ENCODE measurements at places on chromosomes 12 and 14.

GRCh38 chr12:3197131-3197818 lies 120.1 kb downstream of the TSPAN9 start:
- DNase-seq = no peak

DNA sequence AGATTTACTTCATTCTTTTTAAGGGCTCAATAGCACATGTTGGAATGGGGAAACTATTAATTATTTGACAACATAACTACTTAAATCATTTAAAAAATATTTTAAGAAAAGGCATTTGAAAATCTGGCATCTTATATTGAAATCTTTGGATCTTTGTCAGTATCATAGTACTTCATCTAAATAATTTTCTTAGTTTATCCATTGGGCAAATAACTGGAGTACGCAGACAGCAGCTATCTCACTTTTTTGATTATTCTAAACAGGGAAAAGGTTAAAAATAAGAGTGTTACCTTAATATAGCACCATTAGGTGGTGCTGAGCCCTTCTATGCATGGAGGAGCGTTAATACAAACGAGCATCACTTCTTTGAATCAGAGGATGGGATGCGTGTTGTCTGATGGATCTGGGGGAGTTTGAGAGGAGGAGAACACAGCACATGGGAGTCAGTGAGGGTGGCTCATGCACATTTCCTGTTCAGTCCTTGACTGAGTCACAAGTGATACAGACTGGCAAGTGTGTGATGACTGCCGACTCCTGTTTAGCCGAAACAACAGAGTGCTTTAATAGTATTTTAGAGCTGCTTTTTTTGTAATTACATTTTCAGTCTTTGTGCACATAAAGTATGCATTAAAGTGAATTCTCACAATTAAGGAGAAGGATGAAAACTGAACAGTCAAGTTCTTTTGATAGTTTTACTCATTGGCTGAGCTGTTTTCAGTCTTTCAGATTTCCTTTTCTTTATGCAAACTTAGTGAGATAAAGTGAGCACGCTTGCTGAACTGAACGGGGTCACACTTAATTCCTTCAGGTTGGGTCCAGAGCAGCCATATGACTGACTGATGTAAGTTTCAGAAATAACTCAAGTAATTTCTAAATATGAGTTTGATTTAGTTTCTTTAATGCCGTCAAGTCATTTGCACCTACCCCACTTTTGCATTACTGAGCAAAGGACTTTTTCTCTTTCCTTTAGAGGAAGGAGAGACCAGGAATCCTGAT lies 92.7 kb downstream of the DIP2B start:
- peak; percentile 54 for DNase-seq

GRCh38 chr14:100386121-100386520 lies 63.0 kb downstream of the SLC25A47 start:
- DNase-seq = no peak

- DNase-seq = no peak
Observed at GRCh38 chr12:24954261-24954660, 5.4 kb upstream of the BCAT1 start.

GRCh38 chr14:22519877-22520685 lies 68.9 kb downstream of the DAD1 start:
- no peak for DNase-seq

GRCh38 chr12:98194591-98194990 lies 320.8 kb upstream of the TMPO start:
- DNase-seq = no peak

GRCh38 chr14:92959761-92960680 lies 37.1 kb downstream of the CHGA start:
- DNase-seq = no peak

- no peak for DNase-seq
Observed at GRCh38 chr14:20262642-20263128, 23.6 kb downstream of the OR11H4 start.

- DNase-seq = no peak
Observed at GRCh38 chr14:74255281-74255680, 16.0 kb downstream of the VSX2 start.

GRCh38 chr12:95548056-95548538 lies 3.2 kb downstream of the USP44 start:
- DNase-seq = no peak

Data from hematopoietic multipotent progenitor cell treated with erythropoietin and hydrocortisone succinate and interleukin-3 and kit ligand, for 8 days (in vitro differentiated cells).